Activated CD4-positive, alpha-beta T cell treated with anti-CD3 and anti-CD28 coated beads for 36 hours (primary cell): ENCODE measurements at places on chromosomes 4 and X.

- DNase-seq, result no peak
Observed at GRCh38 chr4:140368686-140369085, 4.8 kb upstream of the SCOC start.

- DNase-seq, result no peak
Observed at GRCh38 chrX:86724277-86724676, 576.0 kb downstream of the DACH2 start.

- no peak for DNase-seq
Observed at GRCh38 chr4:184978211-184978610, 40.1 kb upstream of the HELT start.

- no peak for DNase-seq
Observed at GRCh38 chr4:102180046-102180445, 165.2 kb downstream of the SLC39A8 start.

DNA sequence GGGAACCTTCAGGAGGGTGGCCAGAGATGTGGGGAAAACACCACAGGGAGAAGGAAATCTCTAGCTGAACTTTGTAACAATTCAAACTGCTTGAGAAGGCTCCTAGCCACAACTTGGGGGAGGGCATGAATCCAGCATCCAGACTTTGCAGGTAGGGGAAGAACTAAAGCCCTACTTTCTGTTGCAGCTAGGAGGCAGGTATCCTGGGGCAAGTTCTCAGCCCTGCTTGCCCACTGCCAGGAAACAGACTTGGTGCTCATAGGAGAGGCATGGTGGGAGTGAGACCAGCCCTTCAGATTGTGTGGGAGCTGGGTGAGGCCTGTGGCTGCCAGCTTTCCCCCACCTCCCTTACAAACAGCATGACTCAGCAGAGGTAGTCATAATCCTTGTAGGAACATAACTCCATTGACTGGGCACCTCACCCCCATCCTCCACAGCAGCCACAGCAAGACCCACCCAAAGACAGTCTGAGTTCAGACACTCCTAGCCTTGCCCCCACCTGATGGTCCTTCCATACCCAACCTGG lies 209.5 kb upstream of the CPEB2 start:
- DNase-seq, result no peak

DNA sequence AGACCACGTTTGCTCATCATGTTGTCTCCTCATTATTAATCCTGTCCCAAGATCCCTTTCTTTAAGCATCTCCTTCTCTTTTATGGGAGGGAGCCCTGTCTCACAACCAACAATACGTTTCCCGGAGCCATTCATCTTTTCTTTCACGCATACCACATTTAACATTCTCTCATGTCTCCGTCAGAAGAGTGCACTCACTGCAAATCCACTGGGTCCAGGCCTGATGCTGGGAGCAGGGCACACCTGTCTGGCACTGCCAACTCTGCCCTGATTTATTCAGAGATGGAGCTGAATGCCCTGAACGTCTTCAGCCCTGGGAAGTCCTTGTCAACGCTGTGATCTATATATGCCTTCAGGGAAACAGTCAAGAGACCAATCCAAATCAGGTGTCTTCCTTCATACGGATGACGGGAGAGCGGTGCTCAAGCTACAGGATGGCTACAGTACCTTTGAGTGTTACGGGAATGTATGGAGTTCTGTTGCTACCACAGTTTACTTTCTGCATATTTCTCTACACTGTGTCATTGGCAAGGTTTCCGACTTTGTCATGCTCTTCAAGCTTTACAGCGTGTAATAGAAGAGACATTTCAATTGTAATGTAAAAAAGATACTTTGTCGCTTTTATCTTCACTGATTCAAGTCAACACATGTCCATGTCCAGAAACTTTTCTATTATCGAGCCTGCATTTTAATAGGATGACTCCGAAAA lies 140.4 kb upstream of the SLITRK2 start:
- no peak for DNase-seq

GRCh38 chr4:168496834-168497233 lies at the start of gene PALLD:
Gene PALLD, plus strand, starts transcription at chr4:168497052.
- DNase-seq, result no peak

DNA sequence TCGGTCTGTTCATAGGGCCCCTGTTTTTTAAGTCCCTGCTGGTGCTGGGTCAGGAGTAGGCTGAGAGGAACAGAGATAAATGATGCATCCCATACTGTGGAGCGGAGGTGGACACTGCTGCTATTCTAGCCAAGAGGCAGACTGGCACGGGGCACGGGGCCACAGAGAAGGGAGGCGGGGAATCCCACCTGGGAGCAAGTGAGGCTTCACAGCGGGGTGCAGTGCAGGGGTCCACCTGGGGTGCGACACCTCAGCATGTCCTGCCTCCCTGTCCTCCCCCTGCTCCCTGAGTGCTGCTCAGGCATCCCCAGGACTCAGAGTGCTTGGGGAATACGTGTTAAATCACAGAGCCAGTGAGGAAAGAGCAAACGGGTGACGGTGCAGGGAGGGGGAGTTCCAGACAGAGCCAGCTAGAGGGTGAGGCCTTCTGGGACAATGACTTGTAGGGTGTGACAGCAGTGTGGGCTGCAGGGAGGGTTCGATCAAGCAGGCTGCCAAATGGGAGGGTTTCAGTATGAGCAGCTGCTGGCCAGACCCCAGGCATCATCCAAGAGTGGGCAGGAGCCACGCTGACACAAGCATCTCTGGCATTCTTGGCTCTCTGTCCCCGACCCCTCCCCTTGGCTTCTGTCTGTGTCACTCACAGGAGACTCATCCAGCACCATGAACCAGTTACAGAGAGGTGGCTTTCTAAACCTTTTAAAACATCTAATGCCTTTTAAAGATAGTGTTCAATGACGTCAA lies 13.7 kb upstream of the HTRA3 start:
- DNase-seq, result no peak

GRCh38 chr4:48178931-48179330 lies 44.9 kb upstream of the TXK start:
- DNase-seq, result no peak

DNA sequence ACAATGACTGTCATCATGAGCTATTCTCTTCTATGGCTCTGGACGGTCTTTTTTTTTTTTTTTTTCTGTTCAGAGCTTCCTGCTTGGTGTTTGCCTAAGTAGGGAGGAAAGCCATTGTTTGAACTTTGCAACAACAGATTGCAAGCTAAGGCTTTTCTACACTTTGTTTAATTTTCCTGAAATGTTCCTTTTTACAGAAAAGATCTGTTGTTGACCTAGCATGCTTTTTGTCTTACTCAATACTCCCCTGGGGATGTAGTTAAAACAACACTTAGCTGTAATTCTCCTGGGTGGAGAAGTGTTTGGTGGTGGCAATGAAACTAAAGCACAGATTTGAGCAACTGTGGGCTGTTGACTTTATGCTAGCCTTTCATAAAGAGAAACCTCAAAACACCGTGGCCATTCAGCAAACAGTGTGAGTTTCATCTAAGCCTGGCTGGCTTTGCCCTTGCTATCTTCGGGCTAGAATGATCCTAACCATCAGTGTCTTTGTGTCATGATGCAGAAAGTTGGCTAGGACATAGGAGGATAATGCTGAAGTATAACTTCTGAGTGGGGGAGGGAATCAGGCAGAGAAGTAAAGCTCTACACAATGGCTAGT lies 110.5 kb downstream of the ANXA3 start:
- DNase-seq, result peak; percentile 15

DNA sequence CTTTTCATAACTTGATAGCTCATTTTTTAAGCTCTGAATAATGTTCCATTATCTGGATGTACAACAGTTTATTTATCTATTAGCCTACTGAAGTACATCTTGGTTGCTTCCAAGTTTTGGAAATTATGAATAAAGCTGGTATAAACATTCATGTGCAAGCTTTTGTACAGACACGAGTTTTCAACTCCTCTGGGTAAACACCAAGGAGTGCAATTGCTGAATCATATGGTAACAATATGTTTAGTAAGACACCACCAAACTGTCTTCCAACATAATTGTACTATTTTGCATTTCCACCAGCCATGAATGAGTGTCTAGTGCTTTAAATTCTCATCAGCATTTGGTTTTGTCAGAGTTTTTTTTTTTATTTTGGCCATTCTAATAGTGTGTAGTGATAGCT lies 266.7 kb upstream of the ATOH1 start:
- no peak for DNase-seq

DNA sequence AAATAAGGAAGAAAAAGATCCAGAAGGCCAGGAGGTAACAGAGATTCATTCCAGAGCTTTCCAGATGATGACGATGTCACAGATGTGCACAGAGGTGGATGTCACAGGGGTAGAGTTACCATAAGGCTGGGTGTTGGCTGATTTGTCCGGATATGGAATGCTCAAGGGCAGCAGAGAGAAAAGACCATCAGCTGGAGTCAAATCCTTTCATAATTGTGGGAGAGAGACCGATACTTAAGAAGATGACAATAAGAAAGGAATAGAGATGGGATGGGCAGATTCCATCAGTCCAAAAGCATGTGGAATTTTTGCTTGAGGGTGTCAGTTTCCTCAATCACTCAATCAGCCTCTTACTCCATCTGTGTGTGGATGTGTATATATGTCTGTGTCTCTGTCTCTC lies 150.4 kb downstream of the CENPC start:
- no peak for DNase-seq

DNA sequence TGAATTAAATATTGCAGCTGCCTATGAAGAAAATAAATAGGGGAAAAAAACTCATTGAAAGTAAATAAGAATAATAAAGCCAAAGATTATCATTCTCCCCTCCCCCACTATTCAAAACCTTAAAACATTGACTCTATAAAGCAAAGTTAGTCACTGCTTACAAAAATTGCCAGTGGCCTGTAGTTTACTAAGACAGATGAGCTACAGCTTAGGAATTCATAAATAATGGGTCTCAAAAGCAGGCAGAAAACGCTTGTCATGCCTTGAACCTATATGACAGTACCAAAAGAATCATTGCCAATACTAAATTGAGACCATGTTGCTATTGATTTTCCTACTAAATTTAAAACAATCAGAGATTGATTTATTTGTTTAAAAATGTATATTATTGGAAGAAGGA lies 78.9 kb downstream of the SLC10A7 start:
- no peak for DNase-seq

DNA sequence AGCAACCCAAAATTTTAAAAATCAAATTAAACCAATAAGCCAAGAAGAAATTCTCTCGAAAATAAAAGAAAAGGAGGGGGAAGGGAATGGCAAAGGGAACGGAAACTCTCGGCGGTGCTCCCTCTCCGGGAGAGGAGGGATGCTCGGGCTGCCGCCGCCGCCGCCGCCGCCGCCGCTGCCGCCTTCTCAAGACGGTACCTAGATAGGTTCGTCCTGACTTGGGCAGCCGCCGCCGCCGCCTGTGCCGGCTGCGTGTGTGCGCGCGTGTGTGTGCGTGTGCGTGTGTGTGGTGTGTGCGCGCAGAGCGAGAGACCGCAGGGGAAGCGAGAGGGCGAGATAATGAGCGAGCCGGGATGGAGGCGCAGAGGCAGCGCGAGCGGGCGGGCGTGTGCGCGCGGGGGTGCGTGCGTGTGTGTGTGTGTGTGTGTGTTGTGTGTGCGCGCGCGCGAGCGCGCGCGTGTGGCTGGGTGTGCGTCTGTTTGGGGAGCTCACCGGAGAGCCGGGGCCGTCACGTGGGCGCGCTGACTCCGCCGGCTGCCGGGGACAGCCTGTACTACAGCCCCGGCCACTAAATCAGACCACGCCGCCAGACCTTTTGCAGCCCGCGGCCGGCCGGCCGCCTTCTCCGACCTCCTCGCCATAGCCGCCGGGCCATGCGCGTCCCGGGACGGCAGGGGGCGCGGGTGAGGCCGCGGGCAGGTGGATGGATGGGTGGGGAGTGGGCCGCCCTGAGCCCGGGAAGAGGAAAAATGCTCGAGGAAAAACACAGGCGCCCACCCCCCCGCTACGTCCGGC lies 111.6 kb downstream of the DHX15 start:
- DNase-seq, result peak; percentile 75

- DNase-seq, result peak; percentile 13
Observed at GRCh38 chrX:34656842-34657725, at the start of gene TMEM47. Gene TMEM47, minus strand, starts transcription at chrX:34657285. Its CDS starts 256 bp downstream, at chrX:34657029.

DNA sequence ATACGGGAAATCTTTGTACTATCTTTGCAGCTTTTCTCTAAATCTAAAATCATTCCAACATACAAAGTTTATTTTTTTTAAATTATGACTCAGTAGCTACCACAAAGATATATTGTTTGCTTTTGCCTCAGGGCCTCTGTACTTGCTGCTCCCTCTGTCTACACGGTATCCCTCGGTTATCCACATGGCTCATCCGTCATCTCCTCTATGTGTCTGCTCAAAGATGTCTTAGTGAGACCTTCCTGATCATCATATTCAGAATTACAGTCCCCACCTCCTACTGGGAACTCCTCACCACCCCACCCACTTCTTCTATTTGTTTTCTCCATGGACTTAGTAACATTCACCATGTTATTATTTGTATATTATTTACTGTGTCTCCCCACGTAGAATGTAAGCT lies 107.8 kb downstream of the PARM1 start:
- no peak for DNase-seq

DNA sequence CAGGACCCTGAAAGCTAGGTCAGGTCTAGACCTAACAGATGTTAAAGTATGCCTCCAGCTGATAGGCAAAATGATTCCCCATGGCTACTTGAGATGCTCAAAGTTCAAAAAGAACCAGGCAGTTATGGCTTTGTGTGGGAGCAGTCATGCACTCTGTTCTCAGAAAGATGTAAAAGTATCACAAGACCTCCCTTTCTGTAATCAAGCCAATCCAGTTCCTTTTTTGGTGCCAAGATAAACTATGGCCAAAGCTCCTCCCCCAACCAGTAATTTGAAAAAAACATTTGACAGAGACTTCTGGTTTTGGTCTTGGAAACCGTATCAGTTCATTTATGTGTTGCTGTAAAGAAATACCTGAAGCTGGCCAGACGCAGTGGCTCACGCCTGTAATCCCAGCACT lies 340.9 kb downstream of the CHIC1 start:
- no peak for DNase-seq

DNA sequence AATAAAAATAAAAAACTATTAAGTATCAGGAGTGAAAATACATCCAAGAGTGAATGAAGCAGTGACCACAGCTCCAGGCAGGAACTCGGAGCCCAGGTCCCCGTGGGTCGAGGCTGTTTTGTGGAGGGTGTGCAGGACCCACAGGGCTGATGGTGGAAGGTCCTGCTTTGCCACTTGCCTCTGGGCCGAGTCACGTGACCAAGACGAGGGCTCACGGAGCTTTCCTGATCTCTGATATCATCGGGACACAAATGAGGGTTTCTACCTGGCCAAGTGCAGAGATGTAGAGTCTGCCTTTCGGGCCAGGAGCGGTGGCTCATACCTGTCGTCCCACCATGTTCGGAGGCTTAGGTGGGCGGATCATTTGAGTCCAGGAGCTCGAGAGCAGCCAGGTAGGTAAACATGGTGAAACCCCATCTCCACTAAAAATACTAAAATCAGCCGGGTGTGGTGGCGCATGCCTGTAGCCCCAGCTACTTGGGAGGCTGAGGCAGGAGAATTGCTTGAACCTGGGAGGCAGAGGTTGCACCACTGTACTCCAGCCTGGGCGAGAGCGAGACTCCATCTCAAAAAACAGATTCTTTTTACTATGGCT lies 7.2 kb downstream of the SLC25A6 start:
- DNase-seq, result no peak

GRCh38 chrX:13000301-13000811 lies 25.4 kb downstream of the TMSB4X start:
- peak; percentile 61 for DNase-seq

GRCh38 chr4:4631150-4631549 lies 89.3 kb upstream of the STX18 start:
- DNase-seq, result no peak
